Posterior cingulate gyrus (tissue), 11 donors: ENCODE measurements at places on chromosomes 16 and 17.
A peak's percentile ranks its signal among the peaks of the same experiment; 100 is the strongest.

- DNase-seq, result peak; percentile 58
These were observed 453.3 kb downstream of the KCNJ2 start for GRCh38 chr17:70622368-70623260.

- no peak for DNase-seq
These were observed 38.9 kb upstream of the GHDC start for GRCh38 chr17:42233156-42233555.

DNA sequence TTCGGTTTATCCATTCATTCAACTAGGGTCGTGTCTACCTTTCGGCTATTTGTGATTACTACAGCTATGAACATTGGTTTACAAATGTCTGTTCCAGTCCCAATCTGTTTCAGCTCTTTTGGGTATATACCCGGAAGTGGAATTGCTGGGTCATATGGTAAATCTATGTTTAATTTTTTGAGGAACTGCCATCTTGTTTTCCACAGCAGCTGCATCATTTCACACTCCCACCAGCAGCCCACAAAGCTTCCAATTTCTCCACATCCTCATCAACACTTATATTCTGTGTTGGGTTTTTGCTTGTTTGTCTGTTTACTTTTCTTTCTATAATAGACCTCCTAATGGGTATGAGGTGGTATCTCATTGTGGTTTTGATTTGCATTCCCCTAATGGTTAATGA, 48.7 kb upstream of the GINS3 start:
- no peak for DNase-seq

DNA sequence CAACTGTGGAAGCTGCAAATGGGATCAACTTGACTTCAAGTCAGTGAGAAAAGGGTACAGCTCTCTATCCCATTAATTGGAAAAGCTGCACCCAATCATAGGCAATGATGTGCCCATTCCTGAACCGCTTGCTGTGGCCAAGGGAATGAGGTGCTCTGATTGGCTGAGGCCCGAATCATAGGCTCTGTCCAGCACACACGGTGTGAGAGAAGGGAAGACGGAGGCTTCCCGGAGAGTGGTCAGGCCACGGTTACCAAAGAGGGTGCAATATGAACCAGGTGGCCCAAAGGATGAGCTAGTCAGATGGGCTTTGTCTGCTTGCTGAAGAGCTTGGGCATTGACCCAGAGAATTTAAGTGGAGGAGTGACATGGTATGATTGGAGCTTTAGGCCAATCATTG, 353.3 kb downstream of the CPPED1 start:
- no peak for DNase-seq

DNA sequence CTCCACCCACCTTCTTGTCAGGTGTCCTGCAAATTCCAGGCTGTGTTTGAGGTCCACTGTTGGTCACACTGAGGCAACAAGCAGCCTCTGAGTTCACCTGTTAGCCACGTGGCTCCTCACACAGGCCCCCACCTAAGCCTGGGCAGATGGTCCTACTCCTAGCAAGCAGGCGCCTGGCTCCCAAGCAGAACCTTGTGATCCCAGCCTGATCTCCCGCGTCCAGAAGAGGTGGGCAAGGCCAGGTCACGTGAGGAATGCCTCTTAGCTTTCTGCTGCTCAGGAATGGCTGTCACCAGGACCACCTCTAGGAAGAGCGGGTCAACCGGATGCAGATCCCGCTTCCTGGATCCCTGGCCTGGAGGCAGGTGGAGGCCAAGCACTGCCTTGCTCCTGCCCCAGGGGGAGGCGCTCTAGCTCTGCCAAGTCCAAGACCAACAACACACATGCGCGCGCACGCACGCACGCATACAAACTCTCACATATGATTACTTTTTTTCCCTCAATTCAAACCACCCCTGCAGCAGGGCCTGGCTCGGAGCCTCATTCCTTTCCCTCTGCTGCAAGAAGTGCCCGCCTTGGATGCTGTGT, 9.5 kb downstream of the CYB561 start:
- DNase-seq, result peak; percentile 91

- DNase-seq, result no peak
These were observed 478.2 kb upstream of the EEF2KMT start for GRCh38 chr16:5575646-5576245.

- DNase-seq, result peak; percentile 95
These were observed at the start of gene PEMT for GRCh38 chr17:17591355-17592298. TSS of gene PEMT (minus strand) at chr17:17591708. CDS start at chr17:17591626, 82 bp downstream.

GRCh38 chr16:86517652-86518258, 7.4 kb downstream of the FOXF1 start:
- peak; percentile 95 for DNase-seq

GRCh38 chr16:23920899-23921298, 85.1 kb downstream of the PRKCB start:
- DNase-seq, result no peak

DNA sequence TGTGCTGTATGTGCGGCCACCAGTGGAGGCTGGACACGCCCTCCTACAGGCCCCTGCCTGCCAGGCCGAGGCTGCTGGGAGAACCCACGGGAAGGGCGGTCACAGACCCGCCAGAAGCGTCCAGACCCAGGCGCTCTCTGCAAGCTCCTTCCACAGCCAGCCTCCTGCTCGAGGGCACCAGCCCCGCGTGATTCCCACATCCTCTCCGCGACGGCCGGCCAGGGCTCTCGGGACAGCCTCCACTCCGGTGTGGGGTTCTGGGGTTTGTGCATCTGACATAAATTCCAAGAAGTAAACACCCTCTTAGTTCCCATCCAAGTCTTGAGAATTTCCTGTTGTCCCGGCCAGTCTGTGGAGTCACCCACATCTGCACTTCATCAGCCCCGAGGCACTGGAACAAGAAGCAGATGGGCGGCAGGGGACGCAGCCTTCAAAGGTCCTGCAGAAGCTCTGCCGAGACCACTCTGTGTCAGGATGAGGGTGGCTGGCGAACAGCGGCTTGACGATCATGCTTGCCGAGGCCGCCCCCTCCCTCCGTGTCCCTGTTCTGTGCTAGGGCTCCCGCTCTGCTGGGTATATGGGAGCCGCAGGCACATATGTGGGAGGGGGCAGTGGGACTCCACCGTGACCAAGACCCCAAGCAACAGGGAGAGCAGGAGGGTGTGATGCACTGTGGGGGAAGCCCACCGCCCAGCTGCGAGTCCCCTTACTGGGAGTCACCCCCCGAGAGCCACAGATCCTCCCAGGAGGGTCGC, 2.4 kb upstream of the TMEM204 start:
- DNase-seq, result no peak

DNA sequence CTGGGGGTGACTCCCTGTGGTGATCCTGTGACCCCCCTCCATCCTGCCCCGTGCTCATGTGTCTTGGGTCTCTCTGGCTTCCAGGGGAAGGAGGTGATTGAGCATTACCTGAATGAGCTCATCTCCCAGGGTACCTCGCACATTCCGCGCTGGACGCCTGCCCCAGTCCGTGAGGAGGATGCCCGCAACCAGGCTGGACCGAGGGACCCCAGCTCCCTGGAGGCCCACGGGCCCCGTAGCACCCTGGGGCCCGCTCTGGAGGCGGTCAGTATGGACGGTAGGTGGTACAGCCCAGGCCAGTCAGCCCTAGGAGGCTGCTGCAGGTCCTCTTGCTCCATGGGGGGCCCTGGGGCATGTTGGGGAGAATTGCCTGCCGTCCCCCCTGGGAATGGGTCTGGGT, 33.6 kb downstream of the SEC14L5 start:
- DNase-seq, result no peak

DNA sequence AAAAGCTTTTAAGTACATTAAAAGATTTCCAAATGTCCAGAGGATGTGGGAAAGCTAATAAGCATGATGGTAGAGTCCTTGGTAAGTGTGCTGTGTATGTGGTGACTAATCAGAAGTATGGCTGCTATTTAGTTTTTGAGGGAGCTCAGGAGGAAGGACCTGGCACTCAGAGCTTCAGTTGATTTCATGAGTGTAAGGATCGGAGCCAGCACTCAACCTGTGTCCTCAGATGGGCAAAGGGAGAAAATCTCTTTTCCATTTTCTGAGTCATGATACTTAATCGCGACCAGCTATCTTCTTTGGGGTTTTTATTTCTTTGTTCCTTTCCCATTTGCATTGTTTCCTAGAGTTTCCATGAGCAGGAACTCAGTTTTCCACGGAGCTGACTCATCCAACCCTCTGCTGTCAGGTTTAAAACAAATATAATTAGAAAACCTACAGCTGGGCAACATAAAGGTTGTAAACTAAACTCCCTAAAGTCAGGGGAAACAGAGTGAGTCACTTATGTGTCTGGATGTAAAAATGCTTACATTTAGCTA, 125.4 kb downstream of the MAP2K6 start:
- DNase-seq, result no peak

- DNase-seq, result no peak
These were observed 4.6 kb downstream of the TSPOAP1 start for GRCh38 chr17:58324056-58324408.

DNA sequence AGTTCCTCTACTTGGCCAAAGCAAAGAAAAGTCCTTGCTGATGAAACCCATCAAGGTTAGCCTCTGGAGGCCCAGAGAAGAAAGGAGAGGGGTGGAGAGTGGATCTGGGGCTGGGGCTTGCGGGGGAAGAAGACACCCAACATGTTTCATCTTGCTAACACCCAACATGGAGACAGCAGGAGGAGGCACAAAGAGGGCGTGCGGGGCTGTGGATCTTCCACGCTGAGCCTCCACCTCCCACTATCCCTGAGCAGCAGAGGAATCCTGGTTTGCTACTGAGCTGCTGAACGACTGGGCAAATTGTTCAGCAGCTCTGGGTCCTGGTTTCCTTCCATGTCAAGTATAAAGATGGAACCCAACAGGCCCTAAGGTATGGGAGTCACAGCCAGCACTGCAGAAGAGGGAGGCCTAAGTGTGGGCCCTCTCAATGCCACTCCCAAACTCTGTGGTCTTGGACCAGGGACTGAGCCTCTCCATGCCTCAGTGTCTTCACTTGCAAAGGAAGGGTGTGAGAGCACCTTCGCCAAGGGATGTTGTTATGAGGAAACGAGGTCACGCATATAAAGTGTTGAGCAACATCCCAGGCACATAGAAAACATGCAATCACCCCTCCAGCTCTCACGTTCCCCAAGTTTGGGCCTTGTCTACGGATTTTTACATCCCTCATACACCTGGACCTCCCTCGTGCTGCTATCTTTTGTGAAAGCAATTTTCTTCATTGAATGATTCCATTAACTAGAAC, 122.5 kb downstream of the XYLT1 start:
- DNase-seq, result no peak

DNA sequence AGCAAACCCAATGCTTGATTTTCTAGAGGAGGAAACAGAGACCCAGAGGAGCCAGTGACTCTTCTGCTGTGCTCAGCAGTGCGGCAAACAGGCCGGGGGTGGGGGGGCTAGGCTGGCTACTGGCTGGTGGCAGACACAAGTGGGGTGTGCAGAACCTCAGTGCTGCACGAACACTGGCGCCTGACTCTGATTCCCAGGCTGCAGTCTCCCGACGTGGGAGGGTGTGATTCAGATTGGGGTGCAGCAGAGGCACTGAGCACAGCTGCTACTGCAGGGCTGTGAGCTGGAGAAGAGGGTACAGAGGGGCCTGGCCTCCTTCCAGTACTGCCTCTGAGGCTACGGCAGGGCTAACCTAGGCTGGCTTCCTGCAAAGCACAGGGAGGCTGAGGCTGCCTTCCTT, 8.1 kb downstream of the RPL19 start:
- no peak for DNase-seq

DNA sequence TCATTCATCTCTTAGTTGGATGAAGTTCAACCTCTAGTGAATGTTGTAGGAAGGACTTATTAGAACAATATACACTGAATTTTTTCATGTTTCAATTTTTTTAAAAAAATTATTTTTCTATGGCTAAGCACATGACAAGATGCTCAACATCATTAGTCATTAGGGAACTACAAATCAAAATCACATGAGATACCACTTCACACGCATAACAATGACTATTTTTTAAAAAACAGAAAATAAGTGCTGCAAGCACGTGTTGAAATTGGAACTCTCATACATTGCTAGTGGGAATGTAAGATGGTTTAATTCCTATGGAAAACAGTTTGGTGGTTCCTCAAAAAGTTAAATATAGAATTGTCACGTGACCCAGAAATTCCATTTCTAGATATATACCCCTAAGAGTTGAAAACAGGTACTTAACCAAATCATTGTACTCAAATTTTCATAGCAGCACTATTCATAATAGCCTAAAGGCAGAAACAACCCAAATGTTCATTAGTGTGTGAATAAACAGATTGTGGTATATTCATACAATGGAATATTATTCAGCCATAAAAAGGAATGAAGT, 85.2 kb upstream of the AKTIP start:
- no peak for DNase-seq

DNA sequence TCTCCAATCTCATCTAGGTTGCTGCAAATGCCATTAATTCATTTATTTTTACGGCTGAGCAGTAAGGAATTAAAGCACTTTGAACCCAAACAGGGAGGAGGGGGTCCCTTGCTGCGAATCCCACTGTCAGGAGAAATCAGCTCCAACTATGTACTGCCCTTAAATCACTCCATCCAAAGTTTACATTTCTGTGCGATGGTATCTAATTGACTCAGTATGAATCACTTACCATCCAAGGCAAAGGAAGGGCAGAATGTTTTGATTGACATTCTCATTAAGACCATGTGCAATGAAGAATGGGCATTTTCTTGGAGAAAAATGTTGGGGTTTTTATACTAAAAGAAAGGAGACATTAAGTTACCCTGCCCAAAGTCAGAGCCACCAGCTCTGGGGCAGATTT, 47.7 kb upstream of the XYLT1 start:
- no peak for DNase-seq

DNA sequence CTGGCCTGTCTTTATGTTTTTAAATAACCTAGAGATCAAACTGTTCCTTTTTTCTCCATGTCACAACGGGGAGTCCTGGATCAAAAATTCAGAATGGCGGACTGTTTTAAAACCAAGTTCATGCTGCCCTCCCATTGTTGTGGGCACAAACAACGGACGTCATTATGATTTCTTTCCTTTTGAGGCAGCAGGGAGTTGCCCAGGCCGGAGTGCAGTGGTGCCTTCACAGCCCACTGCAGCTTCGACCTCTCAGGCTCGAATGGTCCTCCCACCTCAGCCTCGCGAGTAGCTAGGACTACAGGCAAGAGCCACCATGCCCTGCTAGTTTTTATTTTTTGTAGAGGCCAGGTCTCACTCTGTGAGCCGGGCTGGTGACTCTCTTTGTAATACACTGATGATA, 26.5 kb downstream of the NDE1 start:
- no peak for DNase-seq

DNA sequence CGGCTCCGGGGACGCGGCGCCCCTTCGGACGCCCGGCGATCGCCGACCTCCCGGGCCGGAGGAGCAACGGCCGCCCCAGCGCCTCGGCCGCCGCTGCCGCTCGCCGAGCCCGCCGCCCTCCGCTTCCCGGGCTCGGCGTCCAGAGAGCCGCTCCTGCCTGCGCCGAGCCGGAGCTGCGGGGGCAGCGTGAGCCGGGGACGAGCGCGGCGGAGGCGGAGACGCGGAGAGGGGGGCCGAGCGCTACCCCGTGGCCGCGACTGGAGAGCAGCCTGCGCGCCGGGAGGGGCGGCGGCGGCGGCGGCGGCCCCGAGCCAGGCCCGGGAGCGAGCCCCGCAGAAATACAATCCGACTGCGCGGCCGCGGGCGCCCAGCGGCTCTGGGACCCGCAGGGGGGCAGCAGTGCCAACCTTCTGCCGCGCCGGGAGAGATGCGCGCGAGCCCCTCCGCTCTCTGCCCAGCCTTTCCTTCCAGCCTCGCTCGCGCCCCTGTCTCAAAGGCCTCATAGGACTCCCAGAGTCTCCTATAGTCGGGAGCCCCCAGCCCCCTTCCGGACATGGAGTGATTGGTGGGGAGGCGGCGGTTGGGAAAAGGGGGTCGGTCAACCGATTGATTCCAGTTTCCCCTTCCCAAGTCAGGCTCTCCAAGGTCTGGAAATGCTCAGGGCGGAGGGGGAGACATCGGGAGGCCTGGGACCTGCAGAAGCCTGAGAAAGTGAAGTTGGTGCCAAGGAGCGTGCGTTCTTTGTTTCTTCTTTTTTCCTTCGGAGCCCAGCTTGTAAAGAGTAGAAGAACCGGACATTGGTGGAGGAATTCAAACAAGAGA, 1.0 kb upstream of the SDK2 start:
- peak; percentile 75 for DNase-seq
